Heart right ventricle (tissue), 16 donors: ENCODE measurements at places on chromosomes 1 and 21. TPM values are rescaled to one million over a fixed set of nuclear protein-coding genes. Genes with fewer than 3 reads are reported as not detected.

- no peak for DNase-seq
Measured at GRCh38 chr1:58539553-58539952, 7.0 kb downstream of the OMA1 start.

DNA sequence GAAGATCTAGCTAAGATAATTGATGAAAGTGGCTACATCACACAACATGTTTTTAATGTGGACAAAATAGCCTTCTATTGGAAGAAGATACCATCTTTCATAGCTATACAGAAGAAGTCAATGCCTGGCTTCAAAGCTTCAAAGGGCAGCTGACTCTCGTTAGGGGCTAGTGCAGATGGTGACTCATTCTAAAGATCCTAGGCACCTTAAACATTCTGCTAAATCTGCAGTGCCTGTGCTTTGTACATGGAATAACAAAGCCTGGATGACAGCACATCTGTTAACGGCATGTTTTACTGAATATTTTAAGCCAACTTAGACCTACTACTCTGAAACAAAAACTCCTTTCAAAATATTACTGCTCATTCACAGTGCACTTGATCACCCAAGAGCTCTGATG, 65.6 kb upstream of the USP24 start:
- no peak for DNase-seq

Gene FCRL6
- 3.0 TPM for total RNA-seq

DNA sequence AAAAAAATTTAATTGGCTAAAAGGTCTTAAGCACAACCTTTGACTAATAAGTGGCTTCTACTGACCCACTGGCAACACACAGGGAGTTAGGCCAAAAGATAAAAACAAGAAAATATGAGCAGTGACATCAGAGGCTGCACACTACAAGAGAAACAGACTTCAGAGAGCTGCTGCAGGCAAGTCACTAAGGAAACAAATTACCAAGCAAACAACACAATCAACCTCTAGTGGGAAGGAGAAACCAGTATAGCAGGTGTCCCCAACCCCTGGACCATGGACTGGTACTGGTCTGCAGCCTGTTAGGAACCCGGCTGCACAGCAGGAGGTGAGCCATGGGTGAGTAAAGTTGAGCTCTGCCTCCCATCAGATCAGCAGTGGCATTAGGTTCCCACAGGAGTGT, 20.8 kb upstream of the ENSA start:
- DNase-seq = no peak
